ENCODE measurements at places on chromosomes 1 and 21. TPM values are rescaled to one million over a fixed set of nuclear protein-coding genes. Genes with fewer than 3 reads are reported as not detected.

DNA sequence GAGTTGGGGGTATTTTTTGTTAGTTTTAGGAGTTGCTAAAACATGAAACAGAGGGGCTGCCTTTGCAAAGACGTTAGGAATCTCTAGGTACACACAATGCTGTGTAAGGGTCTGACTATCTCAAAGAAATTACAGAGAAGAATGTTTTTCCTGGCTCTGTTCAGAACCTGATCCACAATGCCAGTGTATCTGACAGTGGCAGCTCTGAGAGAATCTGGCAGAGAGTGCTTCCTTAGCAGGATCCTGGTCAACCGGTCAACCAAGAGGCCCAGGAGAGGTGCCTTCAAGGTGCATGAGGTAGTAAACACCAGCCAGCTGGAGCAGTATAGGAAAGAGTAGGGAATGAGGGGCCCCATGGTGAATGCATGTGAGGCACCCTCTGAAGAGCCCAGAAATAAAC is 40.9 kb upstream of the RGS1 start:
- DNase-seq: no peak

DNA sequence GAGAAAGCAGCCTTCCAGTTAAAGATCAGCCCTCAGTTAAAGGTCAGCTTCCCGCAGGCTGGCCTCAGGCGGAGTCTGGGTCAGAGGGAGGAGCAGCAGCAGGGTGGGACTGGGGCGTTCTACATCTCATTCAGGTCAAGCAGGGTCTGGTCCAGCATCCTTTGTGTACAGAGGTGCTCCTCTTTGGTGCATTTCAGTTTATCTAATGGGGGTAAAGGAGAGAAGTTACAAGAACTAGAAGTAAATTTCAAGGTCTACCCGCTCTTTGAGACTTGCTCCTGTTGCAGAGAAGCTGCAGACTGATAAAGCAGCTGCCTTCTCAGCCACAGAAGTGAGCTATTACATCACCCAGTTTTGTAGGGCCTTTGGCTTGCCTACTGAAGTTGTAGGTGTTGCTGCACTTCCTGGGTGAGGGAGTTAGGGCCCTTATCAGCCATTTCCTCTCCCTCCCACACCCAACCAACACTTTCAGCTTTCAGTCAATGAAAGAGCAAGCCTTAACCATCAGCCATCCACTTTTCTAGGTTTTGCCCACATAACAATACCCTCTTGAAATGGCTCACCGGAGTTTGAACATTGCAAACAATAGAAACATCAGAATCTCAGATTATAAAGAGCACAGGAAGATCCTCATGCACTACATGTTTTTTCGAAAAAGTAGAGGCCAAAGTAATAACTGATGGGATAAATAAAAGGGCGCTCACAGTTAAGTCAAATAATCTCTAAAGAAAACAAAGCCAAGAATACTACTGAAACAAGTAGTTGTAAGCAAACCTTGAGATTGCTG is 2.8 kb upstream of the NUP210L start:
- peak; percentile 73 for DNase-seq

- no peak for DNase-seq
Measured at GRCh38 chr1:164675342-164675904, 116.4 kb downstream of the PBX1 start.

ANGPTL3 gene
- total RNA-seq: not detected

Data from activated naive CD4-positive, alpha-beta T cell treated with anti-CD3 and anti-CD28 coated beads, Interleukin-2, amount 50 U/mL, for 72 hours (primary cell).